ENCODE measurements at places on chromosomes 3 and 15.

DNA sequence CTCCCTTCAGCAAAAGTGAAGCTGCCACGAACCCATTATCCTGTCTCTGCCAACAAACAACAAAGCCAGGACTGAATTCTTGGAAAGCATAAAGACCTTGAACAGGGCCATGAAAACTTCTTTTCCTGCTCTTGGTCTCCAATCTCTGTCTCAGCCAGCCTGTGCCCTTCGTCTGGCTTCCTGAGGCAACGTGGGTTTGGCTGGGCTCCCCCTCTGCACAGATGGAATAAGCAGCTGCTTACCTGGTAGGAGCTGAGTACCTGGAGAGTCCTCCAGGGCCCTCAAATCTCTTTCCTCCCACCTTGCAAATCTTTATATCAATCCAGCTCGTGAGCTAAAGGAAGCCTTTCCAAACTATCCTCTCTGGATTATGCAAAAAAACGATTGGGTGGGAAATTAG is 97.6 kb upstream of the PSMD6 start:
- no peak for DNase-seq

DNA sequence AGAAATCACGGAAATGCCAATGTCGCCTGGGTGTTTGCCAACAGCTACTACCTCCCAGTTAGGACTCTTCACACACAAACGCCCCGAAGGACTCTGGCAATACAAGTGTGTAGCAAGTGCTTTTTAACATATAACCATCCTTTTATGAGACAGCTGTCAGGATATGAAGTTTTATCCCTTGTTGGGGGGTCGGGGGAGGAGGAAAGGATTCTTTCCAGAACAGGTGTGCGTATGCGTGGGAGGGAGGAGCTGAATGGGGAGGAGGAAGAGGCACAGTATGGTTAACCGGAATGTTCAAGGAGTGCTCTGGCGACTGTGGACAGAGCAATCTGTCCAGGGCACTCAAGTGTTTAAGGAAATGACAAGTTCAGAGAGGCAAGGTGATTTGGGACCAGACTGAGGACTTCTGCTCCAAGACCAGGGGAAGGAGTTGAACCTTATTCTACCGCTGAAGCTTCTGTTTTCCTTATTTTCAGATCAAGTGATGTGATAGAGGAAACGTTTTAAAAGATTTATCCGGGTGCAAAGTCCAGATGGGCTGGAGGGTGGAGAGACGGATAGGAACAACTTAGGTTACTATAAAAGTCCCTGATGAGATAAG is 1.3 kb downstream of the TSPAN3 start:
- no peak for DNase-seq

GRCh38 chr15:48307586-48307985 is 23.6 kb upstream of the DUT start:
- DNase-seq, result no peak

- no peak for DNase-seq
These were observed 1.5 kb upstream of the C3orf62 start for GRCh38 chr3:49278548-49278947.

GRCh38 chr15:99732751-99733267 is 428 bp downstream of the LYSMD4 start:
- DNase-seq, result no peak

- DNase-seq, result no peak
These were observed at the start of gene GRK7 for GRCh38 chr3:141763088-141763750. TSS of gene GRK7 (plus strand) at chr3:141763408. CDS start at chr3:141778285, 14,877 bp downstream.

DNA sequence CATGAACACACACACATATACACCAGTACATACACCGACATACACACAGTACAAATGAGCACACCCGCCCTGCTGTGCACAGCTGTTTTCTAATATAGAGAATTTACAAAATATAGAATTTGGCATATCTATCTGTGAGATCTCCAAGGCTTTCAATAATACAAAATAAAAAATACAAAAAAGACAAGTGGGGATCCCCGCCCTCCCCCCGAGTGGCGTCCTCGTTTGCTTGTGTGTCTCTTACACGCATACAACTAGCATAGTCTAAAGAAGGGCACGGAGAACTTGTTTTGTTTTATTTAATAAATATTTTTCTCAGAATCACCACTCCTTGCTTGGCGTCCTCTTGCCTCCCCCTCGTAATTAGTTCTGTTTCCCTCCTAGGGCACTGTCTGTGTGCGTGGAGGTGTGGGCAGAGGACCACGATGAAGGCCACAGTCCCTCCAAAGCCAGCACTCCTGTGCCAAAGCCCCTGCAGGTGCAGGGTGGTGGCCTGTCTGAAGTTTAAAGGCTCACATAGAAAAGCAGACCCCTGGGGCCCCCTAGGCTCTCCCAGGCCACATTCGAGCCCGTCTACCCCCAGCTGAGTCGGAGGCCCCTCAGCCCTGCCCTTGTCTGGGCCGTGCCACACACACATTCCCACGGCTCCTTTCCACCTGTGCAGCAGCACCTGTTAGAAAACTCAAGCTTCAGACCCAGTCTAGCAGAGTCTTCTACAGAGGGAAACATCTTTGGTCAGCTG is 82.1 kb downstream of the SEC22A start:
- DNase-seq, result no peak

- DNase-seq, result no peak
These were observed 97.2 kb downstream of the SEMA5B start for GRCh38 chr3:122930063-122930997.

- DNase-seq, result no peak
These were observed 509.3 kb downstream of the ROBO1 start for GRCh38 chr3:79258479-79258878.

DNA sequence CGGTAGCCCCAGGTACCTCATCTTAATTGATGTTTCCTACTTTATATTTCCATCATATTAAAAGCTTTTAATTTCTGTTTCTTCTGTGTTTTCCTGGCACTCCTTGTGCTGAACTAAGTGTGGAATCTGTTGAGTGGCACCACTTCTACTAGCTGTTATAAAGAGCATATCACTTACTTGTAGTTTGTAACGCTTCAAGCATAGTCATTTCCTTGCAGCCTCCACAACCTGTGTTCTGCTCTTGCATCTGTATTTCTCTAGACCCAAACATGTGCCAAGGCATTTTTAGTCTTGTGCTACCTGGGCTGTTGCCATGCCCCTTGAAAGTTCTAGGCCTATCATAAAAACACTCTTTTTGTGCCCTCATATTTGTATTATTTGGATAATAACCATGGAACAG is 16.0 kb downstream of the ZNF654 start:
- no peak for DNase-seq

GRCh38 chr3:132407025-132407424 is 10.3 kb upstream of the DNAJC13 start:
- DNase-seq, result no peak

DNA sequence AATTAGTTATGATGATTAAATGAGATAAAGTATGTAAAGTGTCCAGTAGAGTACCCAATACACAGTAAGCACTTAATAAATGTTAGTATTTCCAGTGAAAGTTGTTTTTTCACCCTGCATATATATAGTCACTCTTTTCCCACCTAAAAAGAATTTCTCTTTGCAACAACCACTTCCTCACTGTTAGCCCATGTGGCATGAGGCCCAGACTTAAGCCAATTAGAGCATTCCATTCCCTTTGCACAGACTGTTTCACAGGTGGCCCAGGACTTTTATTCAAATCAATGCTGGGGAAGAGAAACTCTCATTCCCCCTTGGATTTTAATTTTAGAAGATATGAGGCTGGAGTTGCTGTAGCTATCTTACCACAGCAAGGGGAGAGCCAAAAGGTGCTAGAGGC is 3.7 kb downstream of the IFT80 start:
- no peak for DNase-seq

DNA sequence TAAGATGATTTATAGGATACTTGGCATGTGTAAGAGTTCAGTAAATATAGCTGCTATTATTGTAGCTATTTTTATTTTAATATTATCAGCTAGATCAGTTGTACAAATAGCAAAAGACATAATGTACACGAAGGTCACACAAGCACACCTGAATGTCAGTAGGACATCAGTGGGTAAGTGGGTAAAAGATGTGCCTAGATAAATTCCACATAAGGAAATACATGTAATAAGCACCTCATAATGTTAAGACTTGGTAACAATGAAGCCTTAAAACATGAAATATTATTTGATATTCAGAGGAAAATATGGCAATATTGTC is 41.5 kb downstream of the ABHD2 start:
- DNase-seq, result no peak

Data from NCI-H187 (cell line).